ENCODE measurements at places on chromosomes 11 and 22. TPM values are rescaled to one million over a fixed set of nuclear protein-coding genes. Genes with fewer than 3 reads are reported as not detected.

Gene LAMTOR1
- 90.2 TPM for total RNA-seq

Gene TNNT3
- total RNA-seq, result not detected

Gene PTPRCAP
- 0.93 TPM for total RNA-seq

Gene TAGLN
- total RNA-seq, result 2.8 TPM

Gene MOV10L1
- total RNA-seq, result 44.9 TPM

Gene NEAT1
- total RNA-seq, result 374 TPM

Gene SCGB1A1
- not detected for total RNA-seq

Gene RBX1
- total RNA-seq, result 50.4 TPM

Gene SLC17A6
- not detected for total RNA-seq

Gene ARHGEF12
- 176 TPM for total RNA-seq

Gene CENPM
- total RNA-seq, result 19.7 TPM

Gene PMM1
- total RNA-seq, result 3.9 TPM

Gene AGBL2
- 0.07 TPM for total RNA-seq

Gene SPON1
- total RNA-seq, result not detected

Gene OR8D4
- total RNA-seq, result under 0.01 TPM

Gene VPREB1
- total RNA-seq, result not detected

Gene OR52H1
- not detected for total RNA-seq

Gene AQP11
- total RNA-seq, result 0.29 TPM

Gene NDUFA6
- total RNA-seq, result 39.6 TPM

Gene APOA4
- total RNA-seq, result not detected

Gene SEC14L2
- 38.5 TPM for total RNA-seq

Gene LRRC32
- total RNA-seq, result 36.3 TPM

Gene OR8G1
- total RNA-seq, result not detected

Gene IRAG1
- 0.13 TPM for total RNA-seq

Gene DENND5A
- 136 TPM for total RNA-seq

Gene TYMP
- 4.4 TPM for total RNA-seq
